KBM-7 (cell line): ENCODE measurements at places on chromosomes 5 and 9.

DNA sequence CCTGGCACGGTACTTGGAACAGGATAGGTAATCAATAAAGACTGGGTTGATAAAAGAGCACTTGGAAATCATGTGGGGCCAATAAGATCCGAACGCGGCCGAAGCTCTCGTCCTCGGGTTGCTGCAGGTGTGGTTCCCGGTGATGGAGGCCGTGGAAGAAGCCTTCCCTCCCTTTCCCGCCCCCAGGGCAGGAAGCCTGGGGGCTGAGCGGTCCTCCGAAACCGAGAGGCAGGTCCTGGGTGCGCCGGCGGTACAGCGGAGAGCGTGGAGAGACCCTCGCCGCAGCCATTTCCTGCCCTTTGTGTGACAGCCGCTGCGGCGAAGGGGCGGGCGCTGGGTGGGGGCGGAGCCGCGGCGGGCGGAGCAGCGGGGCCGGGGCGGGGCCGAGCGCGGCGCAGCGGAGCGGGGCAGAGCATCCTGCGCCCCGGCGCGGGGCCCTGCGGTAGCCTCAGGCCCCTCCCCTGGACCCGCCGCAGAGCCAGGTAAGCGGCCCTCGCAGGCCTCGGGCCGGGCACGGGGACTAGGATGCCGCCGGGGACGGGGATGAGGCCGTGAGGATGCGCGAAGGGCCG lies at the start of gene CYFIP2:
TSS of gene CYFIP2 (plus strand) at position 410 of the 572 bp plus-strand sequence. CDS start 19,239 bp downstream, outside the sequence.
- peak; percentile 61 for DNase-seq

GRCh38 chr9:28750136-28750535 lies 1176.9 kb upstream of the C9orf72 start:
- no peak for DNase-seq

DNA sequence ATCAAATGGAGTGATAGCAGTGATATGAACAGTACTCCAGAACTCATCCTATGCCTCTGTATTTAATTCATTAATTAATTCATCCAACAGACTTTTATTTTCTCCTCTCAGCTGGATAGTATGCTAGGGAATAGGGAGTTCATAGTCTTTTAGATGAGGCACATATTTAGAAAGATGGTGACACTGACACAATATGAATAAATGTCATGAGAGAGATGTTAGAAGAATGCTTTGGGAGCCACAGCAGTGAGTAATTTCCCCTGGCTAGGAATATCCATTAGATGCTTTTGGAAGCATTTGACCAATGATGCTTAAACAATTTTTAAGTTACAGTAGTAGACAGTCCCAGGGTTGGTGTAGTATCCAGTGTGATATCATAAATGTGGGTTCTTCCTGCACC lies 428.7 kb upstream of the SGCD start:
- DNase-seq = no peak

DNA sequence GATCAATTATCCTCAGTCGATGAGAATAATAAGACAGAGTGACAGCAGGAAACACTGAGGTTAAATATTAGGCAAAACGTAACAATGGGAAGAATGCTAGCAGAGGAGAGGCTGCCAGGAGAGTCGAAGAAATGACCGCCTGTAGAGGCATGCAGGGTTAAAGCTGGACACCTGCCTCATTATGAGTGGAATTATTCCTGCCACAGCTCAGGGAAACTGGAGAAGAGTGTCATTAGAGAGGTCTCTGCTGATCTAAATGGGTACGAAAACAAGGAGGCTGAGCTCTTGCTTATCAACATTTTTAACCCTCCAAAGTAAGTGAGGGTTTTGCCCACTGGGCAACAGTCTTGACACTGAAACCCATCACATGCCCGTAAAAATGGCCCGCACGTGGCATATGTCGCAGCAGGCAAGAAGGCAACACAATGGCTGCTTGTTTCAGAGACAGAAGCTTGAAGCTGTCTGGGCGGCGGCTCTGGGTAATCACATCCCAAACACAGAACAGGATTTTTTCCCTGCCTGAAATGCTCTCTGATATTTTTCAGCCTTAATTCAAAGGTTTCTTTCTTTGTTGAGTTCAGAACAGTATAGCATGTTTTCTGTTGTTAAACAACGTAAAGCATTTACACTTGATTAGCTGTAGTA lies 118.7 kb downstream of the MED27 start:
- no peak for DNase-seq

DNA sequence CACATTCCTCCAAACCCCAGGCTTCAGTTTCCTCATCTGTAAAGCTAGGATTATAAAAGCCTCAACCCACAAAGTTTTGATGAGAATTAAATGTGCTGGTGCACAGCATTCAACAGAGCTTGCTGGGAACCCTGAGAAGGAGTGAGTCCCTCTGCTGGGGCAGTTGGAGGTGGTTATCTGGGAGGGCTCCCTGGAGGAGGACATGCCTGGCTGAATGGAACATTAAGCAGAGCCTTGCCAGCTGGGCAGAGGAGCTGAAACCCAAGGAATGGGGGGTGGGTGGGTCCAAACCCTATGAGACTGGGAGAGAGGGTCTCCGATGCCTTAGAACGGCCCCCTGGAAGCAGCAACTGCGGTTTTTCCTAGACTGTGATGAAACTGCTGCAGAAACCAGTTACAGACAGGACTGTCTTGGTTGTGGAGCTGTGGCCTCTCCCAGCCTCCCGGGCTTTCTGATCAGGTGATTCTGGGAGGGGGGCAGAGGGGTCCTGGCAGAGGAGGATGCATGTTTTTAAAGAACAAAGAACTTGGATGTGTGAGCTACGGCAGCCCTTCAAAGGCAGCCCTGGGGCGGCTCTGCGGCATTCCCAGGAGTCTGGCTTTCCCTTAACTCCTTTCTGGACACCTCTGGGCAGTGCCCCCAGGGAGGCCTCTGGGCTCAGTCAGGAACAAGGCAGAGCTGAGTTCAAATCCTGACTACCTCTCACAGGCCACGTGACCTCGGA lies 20.8 kb downstream of the FIBCD1 start:
- DNase-seq = no peak

DNA sequence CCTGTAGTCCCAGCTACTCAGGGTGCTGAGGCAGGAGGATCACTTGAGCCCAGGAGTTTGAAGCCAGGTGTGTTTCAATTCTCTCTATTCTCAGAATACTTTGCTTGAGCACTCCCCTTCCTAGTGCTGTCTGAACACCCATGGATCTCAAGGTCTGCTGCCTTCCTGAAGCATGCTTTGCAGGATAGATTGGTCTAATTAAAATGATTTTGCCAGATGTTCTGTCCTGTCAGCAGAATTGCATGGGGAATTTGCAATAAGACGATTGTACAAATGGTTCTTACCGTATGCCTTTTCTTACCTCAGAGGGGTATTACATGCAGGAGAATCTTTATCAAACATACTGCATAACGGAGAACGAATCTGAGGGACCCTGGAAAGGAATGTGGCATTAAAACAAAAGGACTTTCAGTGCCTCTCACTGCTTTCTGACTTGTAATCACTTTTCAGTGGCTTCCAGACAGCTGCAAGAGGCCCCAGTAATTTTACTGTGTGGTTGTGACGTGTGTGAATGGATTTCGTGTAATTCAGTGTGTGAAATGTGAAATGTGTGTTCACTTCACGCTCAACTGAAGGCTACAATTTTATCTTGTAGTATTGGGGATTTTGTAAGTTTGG lies 587.2 kb upstream of the SEMA6A start:
- DNase-seq = no peak

DNA sequence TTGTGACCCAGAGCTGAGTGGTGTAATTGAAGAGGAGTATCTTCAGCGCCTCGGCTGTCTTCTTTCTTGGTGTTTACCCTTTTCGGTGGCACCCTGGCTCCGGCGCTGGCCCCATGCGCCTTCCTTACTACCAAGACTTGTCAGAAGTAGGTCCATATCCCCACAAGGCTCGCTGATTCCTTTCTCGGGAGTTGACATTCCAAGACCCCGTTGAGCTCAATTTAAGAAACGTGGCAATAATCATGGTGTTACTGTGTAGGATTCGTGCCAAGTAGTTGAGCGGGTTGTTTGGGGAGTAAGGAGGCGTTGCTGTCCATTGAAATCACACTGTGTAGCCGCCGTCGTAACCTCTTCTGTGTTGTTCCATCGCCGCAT lies 795 bp downstream of the NDUFAF2 start:
- DNase-seq = peak; percentile 74

DNA sequence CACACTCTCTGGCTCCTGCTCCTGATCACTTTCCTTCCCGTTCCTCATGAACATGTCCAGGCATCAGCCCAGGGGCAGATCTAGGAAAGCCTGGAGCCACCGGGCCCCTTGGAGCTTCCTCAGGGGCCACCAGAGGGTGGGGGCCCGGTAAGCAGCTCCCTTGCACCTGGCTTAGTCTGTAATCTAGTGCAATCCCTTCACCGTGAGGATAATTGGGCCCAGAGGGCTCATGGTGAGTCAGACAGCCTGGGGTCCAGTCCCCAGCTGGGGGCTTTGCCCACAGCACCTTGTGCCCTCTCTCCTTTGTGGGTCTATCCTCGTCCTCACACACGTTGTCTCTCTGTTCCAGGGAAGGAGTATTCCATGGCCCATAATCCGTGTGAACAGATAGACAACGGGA lies 10.4 kb upstream of the ALDH1B1 start:
- DNase-seq = no peak

DNA sequence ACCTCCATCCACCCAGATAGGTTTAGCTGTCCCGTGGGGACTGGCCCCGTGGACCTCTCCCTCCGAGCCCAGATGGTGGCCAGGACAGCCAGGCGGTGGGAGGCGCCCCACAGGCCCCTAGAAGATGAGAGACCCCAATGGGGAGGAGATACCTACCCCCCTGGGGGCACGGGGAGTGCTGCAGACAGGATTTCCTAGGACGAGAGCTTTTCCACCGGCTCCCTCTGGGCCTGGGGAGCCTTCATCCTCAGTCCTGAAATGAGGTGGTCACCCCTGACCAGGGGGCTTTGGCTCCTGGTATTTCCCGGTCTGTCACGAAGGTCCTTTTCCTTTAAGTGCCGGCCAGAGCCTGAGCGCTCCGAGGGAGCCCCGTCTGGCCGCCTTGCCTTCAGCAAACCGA lies 46.8 kb downstream of the MRPL36 start:
- no peak for DNase-seq

GRCh38 chr9:19441730-19442129 lies 32.9 kb downstream of the ACER2 start:
- no peak for DNase-seq

DNA sequence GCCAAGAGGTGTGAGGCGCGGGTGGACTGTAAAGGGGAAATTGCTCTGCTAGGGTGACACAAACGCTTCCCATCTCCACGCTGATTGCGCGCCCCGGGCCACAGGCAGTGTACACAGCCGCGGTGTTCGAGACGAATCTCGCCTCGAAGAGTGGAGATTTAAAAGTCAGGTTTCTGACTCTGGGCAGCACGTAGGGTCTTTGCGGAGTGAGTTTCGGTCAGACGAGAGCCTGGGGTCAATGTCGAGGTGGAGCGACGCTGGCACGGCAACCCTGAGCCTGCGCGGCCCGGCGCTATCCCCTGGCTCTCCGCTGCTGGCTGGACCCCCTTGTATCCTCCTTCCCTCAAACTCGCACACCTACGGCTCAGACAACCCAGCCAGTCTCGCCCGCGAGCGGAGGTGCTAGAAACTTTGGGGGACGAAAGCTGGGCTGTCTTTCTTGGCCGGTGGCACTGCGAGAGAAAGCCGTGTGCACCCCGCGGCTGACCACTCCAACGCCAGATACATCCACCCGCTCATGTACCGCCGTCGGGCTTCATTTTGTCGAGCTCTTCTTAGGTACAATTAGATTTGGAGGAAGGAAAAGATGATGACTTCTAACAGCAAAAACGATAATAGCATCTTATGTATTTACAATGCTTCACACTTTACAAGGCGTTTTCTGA lies 5.4 kb upstream of the FOXB2 start:
- no peak for DNase-seq

DNA sequence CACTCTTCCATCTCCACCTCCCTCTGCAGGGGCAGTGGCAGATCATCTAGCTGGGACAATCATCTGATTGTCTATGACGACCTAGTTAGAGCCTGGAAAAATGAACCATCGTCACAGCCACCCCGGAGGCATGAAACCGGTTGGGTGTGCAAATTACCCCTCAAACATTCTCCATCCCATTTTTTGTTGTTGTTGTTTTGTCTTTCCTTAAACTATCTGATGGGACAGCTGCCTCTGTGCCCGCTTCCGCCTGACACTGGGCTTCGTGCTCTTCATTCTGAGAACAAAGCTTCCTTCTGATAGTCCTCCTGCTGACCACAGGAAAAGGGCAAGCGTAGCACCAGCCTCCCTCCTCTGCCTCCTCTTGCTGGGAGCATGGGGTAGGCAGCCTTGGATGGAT lies 7.0 kb upstream of the NDST1 start:
- no peak for DNase-seq

- DNase-seq = peak; percentile 57
Observed at GRCh38 chr9:38160613-38161215, 91.7 kb upstream of the SHB start.

DNA sequence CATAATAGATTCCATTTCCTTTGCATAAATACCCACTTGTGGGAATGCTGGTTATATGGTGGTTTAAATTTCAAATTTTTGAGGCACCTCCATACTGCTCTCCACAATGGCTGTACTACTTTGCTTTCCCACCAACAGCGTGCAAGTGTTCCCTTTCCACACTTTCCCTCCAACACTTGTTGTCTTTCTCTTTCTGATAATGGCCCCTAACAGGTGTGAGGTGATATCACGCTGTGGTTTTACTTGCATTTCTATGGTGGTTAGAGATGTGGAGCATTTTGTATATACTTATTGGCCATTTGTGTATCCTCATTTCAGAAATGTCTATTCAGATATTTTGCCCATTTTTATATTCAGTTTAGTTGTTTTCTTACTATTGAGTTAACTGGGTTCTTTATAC lies 34.6 kb downstream of the CTSL start:
- no peak for DNase-seq

DNA sequence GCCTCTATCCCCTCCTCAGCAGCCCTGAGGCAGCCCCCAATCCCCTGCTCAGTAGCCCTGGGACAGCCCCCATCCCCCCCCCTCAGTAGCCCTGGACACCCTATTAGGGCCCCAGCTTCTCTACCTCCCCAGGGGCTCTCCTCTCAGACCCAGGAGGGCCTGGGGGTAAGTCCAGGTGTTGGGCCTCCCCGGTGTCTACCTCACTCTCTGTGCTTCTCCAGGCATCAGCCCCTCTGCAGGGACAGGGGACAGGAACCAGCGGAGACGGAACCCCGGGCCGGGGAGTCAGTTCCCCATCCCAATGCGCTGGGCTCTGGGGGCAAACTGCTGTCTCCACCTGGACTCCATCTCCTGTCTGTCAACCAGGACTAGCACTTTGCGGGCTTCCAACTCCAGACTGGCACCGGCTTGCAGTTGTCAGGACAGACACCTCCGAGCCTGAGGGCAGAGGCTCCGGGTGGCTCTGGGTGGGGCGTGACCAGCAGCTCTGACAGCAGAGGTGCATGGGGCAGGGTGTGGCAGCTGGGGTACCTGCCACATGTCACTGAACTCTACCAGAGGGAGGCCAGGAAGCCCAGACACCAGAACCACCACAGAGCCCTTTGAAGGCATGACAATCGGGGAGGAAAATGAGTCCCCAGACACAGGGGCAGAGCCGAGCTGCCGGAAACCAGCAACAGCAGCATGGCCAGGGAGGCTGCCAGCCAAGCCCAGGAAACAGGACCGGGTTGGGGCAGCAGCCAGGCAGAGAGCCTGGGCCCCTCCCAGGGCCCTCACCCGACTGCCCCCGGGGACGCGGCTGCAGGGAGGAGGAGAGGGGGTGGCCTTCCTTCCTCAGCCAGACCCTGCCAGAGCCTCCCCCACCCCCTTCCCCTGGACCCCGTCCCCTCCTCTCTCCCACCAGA lies 17.7 kb upstream of the UBAC1 start:
- DNase-seq = no peak

- DNase-seq = no peak
Observed at GRCh38 chr9:18296702-18297055, 177.3 kb upstream of the ADAMTSL1 start.
